ENCODE measurements at places on chromosomes 1 and 21.
A peak's percentile ranks its signal among the peaks of the same experiment; 100 is the strongest.

GRCh38 chr1:85801520-85801919 lies 93.3 kb upstream of the ZNHIT6 start:
- DNase-seq: no peak

DNA sequence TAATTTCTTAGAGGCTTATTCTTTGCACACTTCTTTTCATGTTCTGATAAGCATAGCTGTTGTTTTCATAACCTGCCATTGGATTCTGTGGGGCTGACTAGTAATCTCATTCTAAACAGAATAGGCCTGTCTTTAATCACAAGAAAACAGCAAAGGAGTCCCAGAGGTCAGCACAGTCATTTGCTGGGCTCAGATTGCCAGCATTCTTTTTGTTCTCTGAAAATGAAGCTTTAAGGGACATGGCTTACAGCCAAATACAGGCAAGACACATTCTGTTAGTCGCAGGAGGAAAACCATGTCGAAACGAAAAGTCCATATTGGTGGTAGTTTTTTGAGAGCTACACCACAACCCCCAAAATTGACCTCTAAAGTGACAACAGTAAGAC lies 75.0 kb downstream of the MRPS6 start:
- DNase-seq: no peak

DNA sequence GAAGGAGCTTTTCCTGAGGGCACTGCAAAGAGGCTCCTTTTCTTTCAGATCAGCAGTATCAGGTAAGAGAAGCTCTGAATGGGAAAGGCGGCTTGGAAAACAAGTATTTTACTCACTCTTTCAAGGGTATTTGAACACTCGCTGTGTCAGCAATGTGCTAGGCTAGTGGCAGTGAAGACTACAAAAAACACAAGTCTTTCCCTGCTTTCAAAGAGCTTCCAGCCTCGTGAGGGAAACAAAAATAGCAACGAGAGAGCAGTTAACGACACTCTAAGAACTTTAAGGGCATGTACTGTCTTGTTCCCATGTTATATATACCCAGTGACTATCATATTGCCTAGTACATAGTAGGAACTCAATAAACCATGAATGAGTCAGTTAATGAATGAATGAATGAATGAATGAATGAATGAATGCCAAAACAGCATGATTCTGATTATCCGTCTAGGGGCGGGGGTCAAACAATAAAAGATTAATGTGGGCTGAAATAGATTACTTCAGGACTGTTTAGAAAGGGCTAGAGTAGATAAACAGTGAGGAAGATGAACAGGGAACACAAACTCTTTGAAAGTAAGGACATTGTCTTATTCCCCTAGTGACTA lies 14.2 kb upstream of the MCOLN3 start:
- no peak for DNase-seq

DNA sequence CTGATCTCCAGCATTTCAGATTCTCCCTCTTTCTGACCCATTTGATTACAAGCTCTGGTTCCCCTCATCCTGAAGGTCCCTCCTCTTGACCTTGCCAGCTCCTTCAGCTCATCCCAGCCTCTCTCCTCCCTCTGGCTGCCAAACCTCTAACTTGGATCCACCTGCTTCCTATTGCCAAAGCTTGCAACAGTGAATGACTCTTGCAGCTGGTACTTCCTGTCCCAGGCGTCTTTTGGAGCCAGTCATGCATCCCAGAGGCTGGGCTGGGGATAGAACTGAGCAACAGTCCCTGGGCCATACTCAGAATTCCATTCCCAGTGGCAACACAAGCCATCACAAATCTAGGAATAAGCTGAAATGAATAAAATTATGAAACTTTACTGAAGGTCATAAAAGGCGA lies 27.7 kb upstream of the SPOCD1 start:
- DNase-seq: no peak

- no peak for DNase-seq
Measured at GRCh38 chr1:47624531-47624930, 186.7 kb downstream of the FOXD2 start.

- no peak for DNase-seq
Measured at GRCh38 chr1:21916447-21917238, 20.5 kb downstream of the HSPG2 start.

DNA sequence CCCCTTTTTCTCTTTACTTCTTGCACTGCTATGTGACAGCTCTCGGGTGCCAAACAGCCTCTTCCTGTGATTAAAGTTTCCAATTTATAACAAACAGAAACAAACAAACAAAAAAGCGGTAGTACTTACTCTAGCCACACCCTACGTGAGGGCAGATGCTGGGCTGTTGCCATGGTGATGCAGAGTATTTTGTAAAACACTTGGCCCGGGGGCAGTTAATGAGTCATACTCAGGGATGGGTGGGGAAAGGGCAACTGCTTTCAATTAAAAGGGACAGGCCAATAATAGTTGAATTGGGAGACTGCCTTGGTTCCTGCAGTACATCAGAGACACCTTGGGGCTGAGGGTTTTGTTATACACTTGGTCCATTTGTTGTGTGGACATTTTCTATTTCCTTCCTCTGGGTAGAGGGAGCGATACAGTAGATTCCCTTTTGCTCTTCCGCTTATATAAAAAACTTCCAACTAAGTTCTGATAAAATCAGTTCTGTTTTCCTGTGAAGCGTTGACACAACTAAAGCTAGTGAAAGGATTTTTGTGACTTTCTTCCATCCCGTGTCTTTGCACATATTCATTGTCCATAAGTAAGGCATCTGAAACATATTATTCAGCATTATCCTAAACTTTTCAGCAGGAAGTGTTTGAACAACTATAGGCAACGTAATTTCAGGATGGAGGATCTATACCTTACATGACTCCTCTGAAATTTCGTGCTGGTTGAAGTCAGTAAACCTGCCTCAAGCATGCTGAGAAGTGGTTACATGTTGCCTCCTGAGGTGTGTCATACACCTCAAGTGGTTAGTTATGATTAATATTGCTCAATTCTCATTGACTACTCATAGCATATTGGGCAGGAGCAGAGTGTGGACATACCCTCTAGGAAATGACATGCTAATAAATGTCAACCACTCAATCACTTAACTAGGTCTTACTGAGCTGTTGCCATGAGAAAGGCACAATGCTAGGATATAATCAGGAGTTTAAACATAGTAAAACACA lies 36.7 kb upstream of the THEM4 start:
- peak; percentile 20 for DNase-seq

- DNase-seq: no peak
Measured at GRCh38 chr1:118483245-118484006, 298.4 kb upstream of the SPAG17 start.

DNA sequence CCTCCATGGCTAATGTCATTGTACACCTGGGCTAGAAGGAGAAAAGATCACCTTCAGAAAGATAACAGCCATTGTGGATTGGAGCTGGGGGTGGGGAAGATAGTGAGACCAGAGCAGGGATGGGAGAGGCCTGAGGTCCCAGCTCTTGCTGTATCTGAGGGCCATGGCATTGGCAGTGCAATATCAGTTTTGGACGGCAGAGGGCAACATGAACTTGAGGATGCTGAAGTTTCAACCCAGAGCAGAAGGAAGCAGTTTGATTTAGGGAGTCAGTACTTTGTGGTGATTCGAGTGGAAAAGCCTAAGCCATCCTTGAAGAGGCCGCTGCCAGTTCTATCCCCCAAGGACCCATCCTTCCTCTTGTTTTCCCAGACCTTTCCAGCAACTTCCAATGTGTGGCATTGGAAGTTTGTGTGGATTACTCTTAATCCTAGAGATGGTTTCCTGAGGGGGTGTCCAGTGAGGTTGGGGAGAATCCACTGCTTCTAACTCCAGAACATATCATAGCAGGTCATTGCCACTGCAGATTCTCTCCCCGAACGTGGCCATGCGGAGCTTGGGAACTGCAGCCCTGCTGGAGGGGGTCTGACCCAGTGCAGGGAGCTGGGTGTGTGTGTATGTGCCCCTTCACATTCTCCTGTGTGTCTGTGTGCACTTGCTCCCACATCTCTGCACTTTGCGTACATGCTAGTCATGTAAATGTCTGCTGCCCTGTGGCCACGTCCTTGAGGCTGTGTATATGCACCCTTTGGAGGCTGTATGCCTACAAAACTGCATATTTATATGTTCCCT lies 24.1 kb downstream of the SLC26A9 start:
- peak; percentile 83 for DNase-seq

DNA sequence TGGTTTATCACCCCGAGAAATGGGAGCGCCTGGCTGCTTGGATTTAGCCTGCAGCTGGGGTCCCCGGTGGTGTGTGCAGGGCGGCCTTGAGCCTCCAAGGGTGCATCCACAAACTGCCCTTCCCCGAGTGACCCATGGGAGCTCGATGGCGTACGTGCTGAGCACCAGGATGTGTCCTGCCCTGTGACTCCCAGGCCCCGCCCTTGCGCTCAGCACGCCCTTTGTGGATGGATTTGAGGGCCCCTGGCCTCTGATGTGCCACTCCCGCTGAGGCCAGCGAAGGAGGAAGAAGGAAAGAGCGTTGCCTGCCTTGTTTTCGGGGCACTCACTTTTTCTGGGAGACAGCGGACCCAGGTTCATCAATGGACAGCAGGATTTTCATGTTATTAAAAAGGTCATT lies 1.7 kb upstream of the TFF3 start:
- DNase-seq: no peak

Measured in GM13977 (cell line).